Frontal cortex (tissue), 4 donors: ENCODE measurements at places on chromosomes 2 and 18. TPM values are rescaled to one million over a fixed set of nuclear protein-coding genes. Genes with fewer than 3 reads are reported as not detected.

GRCh38 chr2:113965644-113966043, 75.8 kb downstream of the ACTR3 start:
- DNase-seq: no peak

Gene KLHL41
- total RNA-seq: 4.1 TPM

- DNase-seq: no peak
Observed at GRCh38 chr2:70664525-70664924, 103.5 kb downstream of the ADD2 start.

- no peak for DNase-seq
Observed at GRCh38 chr2:197071213-197071612, 144.7 kb upstream of the PGAP1 start.

GRCh38 chr2:221314786-221315185, 257.3 kb downstream of the EPHA4 start:
- DNase-seq: no peak

Gene STARD6
- total RNA-seq: 0.82 TPM

Gene LCT
- not detected for total RNA-seq

Gene DTNA
- total RNA-seq: 46.5 TPM

DNA sequence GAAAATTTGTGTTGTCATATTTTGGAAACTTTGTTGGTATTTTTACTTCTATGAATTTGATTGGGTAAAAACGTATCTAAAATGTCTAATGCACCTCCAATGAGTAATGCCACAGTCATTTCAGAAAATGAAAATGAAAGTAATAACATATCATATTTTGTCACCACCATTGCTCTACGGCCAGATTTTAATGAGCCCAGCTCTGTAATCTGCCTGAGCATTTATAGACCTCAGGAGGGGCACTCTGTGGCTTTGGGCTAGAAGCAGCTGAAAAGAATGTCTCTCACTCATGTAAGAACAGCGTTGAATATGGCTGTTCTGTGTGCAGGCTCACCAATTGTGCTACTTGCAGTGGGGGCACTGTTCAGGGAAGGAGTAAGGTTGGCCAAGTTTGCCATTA, 32.7 kb upstream of the ABCA12 start:
- no peak for DNase-seq

DNA sequence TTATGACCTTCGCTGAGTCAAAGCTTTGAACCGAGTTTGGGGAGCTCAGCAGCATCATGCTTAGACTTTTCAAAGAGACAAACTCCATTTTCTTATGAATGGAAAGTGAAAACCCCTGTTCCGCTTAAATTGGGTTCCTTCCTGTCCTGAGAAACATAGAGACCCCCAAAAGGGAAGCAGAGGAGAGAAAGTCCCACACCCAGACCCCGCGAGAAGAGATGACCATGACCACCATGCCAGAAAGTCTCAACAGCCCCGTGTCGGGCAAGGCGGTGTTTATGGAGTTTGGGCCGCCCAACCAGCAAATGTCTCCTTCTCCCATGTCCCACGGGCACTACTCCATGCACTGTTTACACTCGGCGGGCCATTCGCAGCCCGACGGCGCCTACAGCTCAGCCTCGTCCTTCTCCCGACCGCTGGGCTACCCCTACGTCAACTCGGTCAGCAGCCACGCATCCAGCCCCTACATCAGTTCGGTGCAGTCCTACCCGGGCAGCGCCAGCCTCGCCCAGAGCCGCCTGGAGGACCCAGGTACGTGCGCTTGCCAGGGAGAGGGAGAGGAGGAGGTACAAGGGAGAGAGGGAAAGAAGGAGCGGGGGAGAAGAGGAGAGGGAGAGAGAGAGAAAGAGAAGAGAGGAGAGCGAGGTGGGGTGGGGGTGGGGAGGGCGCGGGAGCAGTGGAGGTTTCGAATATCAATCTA, at the start of gene DLX1:
Gene DLX1 (plus strand): TSS at position 48 of the 700 bp plus-strand sequence. CDS start 171 bp downstream, at position 219.
- no peak for DNase-seq

Gene FBXO48
- 0.82 TPM for total RNA-seq

DNA sequence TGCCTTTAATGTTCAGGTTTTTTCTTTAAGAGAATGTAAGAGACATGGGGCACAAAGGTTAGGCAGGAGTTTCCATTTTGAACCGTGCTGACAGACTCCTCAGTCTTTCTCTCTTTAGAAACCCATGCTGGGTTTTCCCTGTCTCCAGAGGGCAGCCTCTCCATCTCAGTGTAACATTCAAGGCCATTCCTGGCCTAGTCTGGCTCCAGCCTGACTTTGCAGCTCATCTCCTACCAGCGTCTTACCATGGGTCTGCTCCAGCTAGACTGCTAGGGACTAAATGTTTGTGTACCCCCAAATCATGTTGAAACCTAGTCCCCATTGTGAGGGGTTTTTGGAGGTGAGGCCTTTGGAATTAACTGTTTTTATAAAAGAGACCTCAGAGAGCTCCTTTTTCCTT, 9.8 kb upstream of the CLIP4 start:
- DNase-seq: no peak

DNA sequence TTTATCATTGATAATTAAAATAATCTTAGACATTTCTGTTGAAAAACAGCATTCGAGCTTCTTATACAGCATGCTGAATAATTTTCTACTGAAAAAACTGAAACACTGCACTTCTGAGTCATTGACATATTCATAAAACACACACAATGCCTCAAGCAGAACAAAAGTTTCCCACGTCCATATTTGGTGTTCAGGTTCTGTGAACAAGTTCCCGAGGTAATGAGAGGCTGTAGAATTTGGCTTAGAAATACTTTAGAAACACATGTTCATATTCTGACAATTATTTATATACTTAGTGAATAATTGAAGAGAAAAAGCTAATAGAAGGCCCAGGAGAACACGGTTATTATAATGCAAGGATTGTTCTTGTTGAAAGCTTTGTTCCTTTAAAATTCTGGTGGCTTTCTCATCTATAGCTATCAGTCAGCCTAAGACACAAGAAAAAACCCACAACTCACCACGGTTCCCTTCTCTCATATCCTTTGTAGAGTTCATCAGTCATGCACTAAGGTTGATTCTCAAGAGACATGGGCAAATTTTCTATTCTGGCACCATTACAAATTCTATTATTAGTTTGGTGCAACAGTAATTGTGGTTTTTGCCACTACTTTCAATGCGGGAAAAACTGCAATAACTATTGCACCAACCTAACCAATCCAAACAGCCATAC, 194.4 kb downstream of the TMX3 start:
- no peak for DNase-seq

Gene COBLL1
- 3.3 TPM for total RNA-seq

Gene LOXHD1
- total RNA-seq: 0.41 TPM

DNA sequence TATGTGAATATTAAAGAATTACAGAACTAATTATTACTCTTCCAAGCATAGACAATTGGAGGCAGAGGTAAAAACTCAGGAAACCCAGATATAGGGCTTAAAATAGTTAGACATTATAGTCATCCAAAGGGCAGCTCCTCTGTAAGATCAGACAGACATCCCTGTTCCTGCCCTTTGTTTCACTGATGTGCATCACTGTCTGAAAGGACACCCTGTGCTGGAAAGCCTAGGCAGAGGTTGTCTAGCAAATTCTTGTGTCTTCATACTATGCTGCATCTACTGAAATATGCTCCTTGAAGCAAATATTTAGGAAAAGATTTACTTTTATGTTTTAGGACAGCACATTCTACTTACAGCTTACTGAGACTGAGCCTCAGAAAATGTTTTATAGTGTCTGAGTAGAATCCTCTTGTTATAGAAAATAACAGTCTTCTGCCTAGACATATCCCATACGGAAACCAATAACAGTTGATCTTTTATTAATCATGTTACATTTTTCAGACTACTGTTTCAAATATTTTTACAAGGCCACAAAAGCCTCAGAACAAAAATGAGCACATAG, 977.3 kb upstream of the CDH2 start:
- no peak for DNase-seq

Gene NEUROD1
- 4.9 TPM for total RNA-seq

GRCh38 chr2:96245609-96246390, 20.0 kb downstream of the TMEM127 start:
- no peak for DNase-seq

GRCh38 chr2:133415210-133415876, 152.9 kb downstream of the NCKAP5 start:
- DNase-seq: no peak

DNA sequence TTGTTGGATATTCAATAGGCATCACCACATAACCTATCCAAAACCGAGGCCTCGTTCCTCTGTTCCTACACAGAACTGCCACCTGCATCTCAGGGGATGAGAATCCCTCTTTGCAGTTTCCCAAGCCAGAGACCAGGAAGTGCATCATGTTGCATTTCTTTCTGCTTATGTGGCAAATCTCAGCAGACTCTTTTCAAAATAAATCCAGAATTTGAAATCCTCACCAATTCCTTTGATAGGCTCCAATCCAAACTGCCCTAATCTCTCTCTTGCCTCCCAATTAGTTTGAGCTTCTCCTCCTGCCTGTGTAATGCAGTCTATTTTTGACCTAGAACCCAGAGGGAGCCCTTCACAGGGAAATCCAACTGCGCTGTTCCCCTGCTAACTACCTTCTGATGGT, 215.5 kb downstream of the RNF144A start:
- DNase-seq: no peak

GRCh38 chr2:32925283-32925815, 21.4 kb upstream of the LTBP1 start:
- no peak for DNase-seq

DNA sequence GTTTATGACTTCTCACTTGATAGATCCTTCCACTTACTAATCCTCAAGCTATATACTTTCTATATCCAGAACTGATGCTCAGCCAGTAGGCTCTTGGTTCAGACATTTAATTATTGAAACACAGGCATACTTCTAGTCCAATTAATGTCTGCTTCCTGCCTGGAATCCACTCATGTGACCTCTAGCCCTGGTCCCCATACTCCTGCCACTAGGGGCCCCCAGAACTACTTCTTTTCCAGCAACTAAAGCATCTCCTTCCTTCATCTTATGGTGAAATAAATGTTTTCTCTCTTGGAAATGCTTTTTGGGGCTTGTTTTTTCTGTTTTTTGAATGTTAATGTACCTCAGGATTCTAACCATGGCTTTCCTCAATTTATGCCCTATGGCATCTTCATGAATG, 527.6 kb downstream of the SATB2 start:
- no peak for DNase-seq

- no peak for DNase-seq
Observed at GRCh38 chr2:127829845-127830246, 18.9 kb upstream of the WDR33 start.

Gene GDF7
- total RNA-seq: under 0.01 TPM

DNA sequence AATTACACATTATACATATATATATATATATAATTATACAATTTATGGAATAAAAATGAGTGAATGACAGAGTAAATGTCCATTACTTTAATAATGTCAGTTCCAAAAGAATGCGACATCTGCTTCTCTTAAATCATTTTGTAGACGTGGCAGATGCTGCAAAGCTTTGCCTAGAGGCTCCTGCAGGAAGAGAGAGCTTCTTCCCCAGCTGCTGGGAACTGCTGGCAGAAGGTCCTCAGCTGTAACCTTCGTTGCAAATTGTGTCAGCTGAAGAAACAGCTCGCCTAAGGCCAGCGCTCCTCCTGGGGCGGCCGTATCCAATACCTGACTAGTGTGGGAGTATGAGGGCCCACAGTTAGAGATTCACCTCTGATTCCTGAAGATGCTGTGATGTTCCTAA, 9.6 kb upstream of the THNSL2 start:
- DNase-seq: no peak

Gene PKDCC
- 19.6 TPM for total RNA-seq

Gene POTEF
- not detected for total RNA-seq

GRCh38 chr2:84906900-84907714, 1.7 kb downstream of the TMSB10 start:
- DNase-seq: peak; percentile 47

GRCh38 chr2:8737571-8738175, 55.8 kb downstream of the ID2 start:
- DNase-seq: no peak

Gene CFC1
- 0.41 TPM for total RNA-seq

DNA sequence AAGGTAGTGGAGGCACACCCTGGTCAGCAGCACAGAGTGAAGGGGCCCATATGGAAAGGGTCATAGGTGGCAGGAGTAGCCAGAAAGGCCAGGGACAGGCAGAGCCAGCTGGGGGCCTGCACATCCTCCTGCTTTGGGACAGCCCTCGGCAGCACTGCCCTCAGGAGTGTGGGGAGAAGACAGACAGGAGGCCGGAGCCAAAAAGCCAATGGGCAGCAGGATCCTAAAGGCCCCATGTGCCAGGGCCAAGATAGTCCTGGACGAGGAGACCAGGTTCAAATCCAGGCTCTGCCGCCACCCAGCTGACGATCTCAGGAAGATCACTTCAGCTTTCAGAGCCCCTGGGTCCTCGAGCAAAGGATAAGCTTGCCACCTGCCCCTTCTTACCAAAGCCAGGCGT, 220.1 kb downstream of the TMEM163 start:
- no peak for DNase-seq

Gene ACADL
- total RNA-seq: 8.2 TPM

DNA sequence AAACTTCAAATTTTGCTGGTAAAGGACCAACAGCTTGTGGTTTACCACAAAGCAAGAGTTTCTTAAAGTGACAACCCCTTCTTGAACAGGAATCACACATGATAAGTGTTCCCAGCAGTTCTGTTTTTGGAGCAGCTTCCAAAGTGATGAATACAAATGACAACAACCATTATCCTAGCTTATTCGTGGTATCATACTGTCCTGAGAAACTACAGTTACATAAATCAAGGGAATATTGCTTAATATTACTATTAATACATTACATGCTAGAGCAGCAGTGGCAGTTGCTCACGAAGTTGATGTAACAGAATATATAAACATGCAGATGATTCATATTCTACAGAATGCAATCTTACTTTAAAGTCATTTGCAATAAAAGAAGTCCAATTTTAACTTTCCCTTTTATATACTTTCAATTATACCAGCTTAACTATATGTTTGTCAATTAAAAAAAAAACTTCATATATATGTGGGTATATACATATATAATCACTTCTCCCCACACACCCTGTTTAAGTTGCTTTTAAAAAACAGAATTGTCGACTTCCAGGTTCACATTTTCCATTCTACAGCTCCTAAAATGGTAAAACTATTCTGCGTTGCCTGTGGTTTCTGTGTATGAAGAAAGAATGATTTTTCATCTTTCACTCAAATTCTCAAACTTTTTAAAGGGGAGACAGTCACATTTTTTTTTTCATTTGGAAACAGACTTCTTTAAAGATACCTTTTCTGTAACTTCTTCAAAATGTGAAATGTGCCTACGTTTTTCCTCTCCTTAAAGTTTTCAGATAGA, 713.6 kb downstream of the TDRD15 start:
- no peak for DNase-seq

Gene SCYGR4
- not detected for total RNA-seq

DNA sequence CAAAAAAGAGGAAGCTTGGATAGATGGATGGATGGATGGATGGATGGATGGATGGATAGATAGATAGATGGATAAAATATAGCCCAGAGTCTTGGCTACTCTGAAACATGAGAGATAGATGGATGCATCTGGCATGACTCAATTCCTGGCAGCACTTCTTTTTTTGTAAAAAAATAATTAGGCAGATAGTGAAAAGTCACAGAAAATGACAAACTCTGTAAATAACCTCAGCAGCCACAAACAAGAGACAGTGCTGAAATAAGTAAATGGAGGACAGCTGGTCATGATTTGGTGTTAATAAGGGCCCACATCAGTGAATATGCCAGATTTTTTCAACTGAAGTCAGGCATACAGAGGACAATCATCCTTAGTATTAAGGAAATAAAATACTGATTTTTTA, 585.0 kb upstream of the GCFC2 start:
- DNase-seq: no peak
